T-helper 2 cell (primary cell): ENCODE measurements at places on chromosomes 1 and 21.

DNA sequence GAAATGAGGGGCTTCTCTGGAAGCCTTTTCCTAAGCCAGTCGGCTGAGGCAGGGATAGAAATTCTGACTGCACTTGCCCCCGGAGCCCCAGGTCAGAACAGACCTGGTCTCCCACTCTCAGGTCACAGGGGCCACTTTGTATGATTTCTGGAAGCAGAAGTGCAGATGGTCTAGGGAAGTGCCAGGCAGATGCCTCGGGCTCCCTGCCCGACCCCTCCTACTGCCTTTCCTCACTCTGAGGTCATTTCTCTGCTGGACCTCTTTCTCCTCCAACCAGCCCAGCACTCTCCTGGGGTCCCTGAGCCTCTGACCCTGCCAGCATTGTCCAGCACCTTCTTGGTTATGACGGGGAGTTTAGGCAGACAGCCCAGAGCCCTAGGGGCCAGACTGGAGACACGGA, 8.7 kb downstream of the RUNX3 start:
- DNase-seq, result no peak

- no peak for DNase-seq
Measured at GRCh38 chr1:42944246-42944928, 14.3 kb downstream of the SLC2A1 start.

- DNase-seq, result no peak
Measured at GRCh38 chr1:205570796-205571537, 60.8 kb downstream of the ELK4 start.

DNA sequence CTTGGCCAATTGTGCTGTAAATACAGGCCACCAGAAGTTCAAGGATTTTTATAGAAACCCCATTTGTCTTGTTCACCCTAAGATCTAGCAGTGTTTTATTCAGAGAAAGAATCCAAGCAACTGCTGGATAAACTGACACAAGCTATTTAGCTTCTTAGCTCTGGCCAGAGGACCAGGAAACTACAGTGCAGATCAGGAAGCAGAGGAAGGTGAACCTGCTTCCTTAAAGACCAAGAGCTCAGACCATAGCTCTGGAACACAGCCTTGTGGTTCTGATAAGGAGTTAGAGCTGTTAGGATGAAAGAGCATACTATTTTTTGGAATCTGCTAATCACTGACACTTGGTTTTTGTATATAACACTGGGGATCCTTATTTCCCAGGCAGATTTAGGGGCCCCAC, 5.2 kb upstream of the CCDC17 start:
- DNase-seq, result no peak

DNA sequence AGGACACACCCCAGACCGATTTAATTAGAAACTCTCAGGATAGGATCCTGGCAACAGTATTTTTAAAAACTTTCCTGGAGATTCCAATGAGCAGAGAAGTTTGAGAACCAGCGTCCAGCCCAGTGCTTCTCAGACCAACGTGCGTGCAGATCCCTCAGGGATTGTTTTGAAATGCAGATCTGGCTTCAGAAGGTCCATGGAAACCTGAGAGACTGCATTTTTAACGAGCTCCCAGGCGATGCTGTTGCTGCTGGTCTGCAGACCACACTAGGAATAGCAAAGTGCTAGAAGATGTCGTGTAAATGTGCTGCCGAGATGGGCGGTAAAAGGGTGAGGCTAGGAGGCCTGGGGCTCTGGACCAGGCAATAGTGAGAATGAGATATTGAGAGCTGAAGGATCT, 18.4 kb upstream of the CASQ1 start:
- no peak for DNase-seq

DNA sequence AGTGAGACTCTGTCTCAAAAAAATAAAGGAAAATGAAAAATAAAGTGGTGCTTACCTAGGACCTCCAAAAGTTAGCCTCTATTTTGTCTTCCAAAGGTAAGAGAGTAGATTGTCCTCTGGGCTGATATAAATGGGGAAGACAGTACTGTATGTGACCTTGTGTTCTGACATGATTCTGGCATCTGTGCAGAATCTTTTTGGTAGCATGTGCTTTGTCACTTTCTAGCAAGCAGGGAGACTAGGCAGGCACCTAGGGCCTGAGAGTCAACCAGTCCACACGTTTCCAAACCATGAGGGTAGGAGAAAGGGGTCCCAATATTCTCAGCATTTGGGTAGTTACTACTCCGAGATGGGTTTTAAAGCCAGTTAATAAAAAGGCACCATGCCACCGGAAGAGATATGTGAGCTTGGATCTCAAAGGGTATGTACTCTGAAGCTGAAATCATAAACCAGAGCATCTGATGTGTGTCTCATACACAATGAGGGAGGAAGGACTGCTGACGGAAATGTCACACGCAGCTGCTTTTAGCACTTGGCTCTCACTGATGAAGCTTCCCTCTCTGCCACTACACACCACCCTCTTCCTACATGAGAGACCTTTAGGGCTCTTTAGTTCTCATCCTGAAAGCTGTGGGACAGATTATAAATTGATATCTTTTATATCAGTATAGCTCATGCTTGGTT, 27.0 kb upstream of the SLC16A1 start:
- no peak for DNase-seq

DNA sequence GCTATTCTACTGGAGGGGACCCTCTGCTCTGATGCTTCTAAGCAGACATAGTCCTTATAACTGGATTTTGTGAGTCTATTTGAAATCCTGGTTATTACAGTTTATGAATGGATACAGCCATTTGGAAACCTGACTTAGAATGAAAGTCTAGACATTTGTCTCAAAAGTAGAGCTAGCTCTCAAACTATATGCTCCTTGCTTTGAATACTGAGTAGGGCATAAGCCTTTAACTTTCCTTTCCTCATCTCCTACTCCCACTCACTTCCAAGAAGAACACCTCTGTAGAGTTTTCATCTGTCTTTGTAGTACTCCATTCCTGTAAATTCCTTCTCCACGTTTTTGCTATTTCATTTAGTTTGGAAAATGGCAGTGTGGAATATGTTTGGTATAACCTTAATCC, 9.0 kb upstream of the ARID1A start:
- DNase-seq, result no peak

DNA sequence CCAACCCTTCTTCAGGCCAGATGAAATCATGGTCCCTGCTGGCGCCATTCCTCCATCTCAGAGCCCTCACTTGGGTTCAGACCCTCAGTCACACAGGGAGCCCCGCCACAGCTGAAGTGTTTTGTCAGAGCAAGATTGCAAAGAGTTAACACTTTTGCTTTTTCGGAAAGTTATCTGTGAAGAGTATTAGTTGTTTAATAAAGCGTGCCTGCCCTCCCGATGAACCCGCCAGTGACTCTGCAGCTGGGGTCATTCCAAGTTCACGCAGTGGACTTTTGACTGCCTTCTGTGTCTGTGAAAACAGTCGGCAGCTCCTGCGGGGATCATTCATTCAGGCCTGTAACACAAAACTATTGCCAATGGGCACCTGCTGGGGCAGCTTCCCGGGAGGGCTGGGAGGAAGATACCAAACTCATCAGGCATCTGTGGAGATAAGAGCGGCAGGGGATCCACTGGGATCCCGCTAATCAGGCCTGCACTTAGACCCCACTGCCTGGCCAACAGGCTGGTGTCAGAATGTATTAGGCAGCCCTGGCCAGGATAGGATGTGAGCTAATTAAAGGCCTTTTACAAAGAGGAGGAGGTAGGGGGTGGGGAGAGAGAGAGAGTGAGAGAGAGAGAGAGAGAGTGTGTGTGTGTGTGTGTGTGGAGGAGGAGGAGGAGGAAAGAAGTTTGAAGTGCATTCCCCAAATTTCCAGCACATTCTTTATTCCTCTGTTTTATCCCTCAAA, 184.5 kb downstream of the DHRS3 start:
- no peak for DNase-seq

- DNase-seq, result no peak
Measured at GRCh38 chr1:64976361-64976760, 10.0 kb upstream of the JAK1 start.

DNA sequence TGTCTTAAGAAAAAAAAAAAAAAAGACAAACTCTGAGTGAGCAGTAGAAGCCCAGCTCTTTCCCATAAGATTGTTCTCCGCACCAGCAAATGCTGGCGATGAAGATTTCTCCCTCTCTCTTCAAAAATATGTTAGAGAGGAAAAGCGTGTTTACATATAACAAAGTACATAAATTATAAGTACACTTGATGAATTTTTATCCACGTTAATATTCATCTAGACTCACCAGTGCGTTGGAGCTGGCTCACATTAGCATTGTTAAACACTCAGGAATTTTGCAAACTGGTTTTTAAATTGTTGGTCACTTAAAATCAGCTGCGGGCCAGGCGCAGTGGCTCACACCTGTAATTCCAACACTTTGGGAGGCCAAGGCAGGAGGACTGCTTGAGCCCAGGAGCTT, 56.0 kb downstream of the RUNX3 start:
- no peak for DNase-seq
